Motor neuron (in vitro differentiated cells): ENCODE measurements at places on chromosomes 6 and 20.

DNA sequence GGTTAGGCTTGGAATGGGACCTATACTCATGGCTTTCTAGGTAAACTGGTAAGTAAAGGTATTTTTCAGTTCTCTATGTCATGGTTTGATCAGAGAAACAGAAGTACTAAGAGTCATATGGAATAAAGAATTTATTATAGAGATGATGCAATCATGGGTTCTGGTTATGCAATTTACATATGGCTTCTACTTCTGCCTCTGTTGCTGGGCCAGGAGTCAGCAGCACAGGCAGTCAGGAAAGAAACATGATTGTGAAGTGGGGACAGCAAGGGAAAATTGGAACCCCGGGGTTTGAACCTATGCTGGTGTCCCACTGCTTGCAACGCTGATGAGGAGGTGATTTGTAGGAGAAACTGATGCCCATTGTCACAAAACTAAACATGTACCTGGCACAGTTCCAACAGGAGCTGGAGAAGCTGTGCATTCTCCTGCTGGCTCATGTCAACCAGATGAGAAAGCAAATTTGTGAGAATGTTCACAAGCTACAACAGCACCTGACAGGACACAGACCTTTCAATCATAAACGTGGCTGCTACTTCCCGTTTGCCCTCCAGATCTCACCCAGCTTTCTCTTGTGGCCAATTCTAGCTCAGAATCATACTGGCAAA, 887.1 kb downstream of the TFAP2A start:
- no peak for ATAC-seq

- no peak for ATAC-seq
Observed at GRCh38 chr6:78345882-78346281, 521.5 kb upstream of the IRAK1BP1 start.

DNA sequence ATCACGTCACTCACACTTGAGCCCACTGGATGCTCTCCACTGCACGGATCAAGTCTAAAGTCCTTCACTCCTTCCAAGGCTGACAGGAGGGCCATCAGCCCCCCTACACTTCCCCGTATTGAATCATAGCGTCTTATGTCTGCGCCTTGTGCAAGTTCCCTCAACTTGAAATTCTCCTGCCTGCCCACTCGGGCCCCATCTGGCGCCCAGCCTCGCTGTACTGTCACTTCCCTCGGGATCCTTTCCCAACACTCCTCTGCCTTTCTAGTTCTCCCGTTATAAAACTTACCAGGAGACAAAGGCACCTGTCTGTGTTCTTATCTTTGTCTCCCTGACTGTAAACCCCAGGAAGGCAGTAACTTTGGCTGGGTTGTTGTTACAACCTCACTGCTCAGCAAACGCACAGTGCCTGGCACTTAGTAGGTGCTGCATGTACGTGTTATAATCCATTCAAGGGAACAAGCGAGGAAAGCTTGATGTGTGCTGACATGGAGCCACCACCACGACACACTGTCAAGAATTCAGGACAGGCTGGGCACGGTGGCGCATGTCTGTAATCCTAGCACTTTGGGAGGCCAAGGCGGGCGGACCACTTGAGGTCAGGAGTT, 33.8 kb upstream of the ZFAND3 start:
- no peak for ATAC-seq

DNA sequence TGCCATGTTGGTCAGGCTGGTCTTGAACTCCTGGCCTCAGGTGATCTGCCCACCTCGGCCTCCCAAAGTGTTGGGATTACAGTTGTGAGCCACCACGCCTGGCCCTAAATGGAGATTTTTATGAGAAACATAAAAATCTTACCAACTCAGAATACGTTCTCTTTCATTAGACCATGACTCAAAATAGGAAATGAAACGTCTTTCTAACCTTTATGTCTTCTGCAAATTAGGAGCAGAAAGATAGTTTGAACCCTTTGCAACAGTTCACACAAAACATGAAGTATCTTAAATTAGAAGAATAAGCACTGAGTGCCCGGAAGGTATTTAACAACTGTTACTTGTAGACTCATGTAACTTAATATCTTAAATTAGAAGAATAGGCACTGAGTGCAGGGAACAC, 48.3 kb downstream of the AHI1 start:
- ATAC-seq: no peak

DNA sequence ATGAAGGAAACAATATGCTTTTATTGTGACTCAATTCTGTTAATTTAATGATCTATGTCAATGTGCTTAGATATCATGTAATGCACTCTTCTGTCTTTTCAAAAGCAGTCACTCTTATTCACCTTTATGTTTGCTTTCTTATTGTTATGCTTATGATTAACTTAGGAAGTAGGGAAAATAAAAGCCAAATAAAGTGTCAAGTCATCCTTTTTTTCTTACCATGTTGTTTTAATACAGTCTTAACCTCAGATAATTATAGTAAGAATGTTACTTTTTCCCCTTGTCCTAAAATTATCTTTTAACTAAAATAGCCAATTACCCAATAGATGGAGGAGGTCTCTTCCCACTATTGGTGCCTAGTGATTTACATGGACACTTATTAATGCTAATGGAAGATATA, 72.6 kb downstream of the TFAP2B start:
- no peak for ATAC-seq

DNA sequence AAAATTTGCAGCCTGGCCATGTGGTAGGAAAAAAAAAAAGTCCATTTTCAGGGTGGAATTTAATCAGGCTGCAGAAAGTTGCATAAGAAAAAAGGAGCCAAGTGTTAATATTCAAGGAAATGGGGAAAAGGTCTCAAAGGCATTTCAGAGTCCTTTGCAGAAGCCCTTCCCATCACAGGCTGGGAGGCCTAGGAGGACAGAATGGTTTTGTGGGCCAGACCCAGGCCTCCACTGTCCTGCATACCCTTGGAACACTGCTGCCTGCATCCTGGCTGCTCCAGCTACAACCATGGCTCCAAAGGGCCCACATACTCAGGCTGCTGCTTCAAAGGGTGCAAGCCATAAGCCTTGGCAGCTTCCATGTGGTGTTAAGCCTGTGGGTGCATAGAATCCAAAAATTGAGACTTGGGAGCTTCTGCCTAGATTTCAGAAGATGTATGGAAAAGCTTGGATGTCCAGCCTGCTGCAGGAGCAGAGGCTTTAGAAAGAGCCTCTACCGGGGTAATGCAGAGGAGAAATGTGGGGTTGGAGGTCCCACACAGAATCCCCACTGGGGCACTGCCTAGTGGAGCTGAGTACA, 239.0 kb upstream of the STXBP5 start:
- ATAC-seq: no peak

DNA sequence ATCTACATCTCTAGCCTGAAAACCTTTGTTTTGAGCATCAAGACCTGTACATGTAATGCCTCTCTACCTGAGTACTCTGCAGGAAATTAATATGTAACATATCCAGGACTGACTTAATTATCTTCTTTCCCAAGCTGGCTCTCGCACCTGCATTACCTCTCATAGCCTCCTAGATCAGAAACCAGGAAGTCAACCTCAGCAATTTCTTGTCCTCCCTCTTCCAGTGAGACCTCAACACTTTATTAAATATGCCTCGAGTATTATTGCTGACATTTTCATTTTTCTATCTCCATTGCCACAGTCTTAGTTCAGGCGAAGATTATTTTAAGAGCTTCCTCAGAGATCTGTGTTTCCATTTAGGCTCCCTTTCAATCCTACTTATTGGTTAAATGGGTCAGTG, 69.0 kb downstream of the MACROD2 start:
- no peak for ATAC-seq

- no peak for ATAC-seq
Observed at GRCh38 chr20:58986968-58987517, 6.0 kb downstream of the NELFCD start.

- peak; percentile 12 for ATAC-seq
Observed at GRCh38 chr6:130034378-130035146, 16.2 kb downstream of the L3MBTL3 start.

- ATAC-seq: peak; percentile 93
Observed at GRCh38 chr6:138161338-138162110, at the start of gene ARFGEF3. TSS of gene ARFGEF3 (plus strand) at chr6:138161939. CDS start at chr6:138162087, 148 bp downstream.

DNA sequence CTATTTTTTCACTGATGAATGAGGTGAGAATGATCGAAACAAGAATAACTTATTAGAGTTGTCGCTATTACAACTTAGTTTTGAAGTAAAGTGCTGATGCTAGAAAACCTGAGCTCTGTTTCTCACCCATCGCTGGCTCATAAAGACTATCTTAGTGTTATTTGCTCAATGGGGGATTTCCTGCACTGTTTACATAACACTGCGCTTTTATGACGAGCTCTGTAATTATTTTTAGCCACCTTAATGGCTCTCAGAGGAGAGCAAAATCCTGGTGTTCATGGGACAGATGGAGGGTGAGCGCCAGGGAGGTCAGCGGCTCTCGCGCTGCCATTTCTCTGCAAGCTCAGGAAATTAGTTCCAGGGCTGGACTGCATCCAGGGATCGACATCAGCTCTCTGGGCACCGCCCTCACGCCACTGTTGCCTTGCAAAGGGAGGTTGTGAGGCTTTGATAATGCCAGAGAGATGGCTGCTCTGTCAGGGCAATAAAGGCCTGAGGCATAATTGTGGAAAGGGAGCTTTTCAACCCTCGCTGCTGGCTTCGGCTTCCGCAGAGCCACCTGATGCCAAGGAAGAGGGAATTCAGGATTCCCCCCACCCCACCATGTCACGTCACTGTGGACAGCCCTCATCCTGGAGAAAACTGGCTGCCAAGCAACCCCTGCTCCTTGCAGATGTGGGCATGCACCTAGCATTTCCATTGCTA, 72.0 kb downstream of the DACT2 start:
- peak; percentile 58 for ATAC-seq

- ATAC-seq: peak; percentile 62
Observed at GRCh38 chr6:2126351-2126750, 119.1 kb downstream of the GMDS start.

DNA sequence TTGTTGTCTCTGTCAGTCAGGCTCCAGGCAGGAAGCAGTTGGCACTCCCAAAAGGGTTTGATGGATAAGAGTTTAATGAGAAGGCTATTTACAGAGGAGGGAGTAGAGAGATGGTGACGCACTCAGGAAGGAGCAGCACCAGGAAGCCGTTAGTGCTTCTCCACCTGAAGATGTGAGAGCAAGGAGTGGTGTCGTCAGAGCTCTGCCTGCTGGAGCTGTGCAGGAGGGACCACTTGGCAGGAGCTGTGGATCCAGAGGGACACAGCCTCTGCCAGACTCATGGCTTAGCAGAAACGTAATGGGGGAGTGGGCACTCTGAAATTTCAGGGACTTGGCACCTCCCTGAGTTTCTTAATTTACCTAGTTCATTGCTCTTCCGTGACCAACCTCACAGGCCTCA, 16.8 kb downstream of the DAAM2 start:
- ATAC-seq: peak; percentile 55

DNA sequence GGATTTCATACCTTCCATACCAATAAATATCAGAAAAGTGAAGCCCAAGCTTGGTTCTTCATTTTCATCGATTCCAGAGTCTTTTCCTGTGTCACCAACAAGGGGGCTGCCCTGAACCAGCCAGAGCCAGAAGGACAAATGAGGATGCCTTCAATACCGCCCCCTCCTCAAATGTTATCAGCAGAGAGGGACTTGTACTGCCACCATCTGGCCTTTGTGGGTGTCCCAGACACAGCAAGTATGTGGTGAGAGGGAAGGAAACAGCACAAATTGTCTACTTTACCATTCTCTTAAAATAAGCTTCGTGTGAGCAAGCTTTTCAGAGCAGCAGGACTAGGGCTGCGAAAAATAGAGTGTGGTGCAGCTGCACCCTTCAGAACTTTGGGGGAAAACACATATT, 165.3 kb downstream of the SOBP start:
- ATAC-seq: peak; percentile 99

- ATAC-seq: no peak
Observed at GRCh38 chr20:34468951-34469350, 47.3 kb upstream of the DYNLRB1 start.

- ATAC-seq: peak; percentile 42
Observed at GRCh38 chr6:111844921-111845320, 28.3 kb downstream of the FYN start.

- peak; percentile 49 for ATAC-seq
Observed at GRCh38 chr20:39234520-39235095, 272.5 kb downstream of the DHX35 start.
